Activated T-helper 2 cell treated with anti-CD3 and anti-CD28 coated beads, Interferon-gamma antibody, Interleukin-2, Interleukin-4, amounts not matched to agents 10 μg/mL and 5 μg/mL and 100 μg/mL, durations not matched to agents 14 hours and 24 hours and 36 hours (primary cell): ENCODE measurements at places on chromosomes 5 and 9. TPM values are rescaled to one million over a fixed set of nuclear protein-coding genes. Genes with fewer than 3 reads are reported as not detected.

EPB41L4A gene
- total RNA-seq, result 0.34 and 0.68 TPM in 2 replicates

DNA sequence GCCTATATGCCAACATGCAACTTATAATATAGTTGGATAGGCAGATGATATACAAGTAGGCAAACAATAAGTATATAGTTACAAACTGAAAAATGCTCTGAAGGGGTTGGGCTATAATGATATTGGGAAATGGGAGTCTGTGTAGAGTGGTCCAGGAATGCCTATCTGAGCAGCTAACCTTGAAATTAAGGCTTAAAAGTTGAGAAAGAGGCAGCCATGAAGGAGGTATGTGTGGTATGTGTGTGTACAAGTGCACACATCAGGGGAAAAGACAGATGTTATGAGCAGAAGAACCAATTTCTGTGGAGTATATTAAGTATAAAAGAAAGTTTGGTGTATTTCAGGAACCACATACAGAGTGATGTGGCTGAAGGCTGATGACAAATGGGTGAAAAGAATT is 154.9 kb upstream of the PAPPA start:
- DNase-seq, result no peak
- H3K4me3 ChIP-seq, result no peak overlapping the region
- H3K36me3 ChIP-seq, result no peaks in the 10 kb centered on the region
- no peaks in the 10 kb centered on the region for H3K27me3 ChIP-seq
- no peak overlapping the region for H3K27ac ChIP-seq

ANKRD20A1 gene
- total RNA-seq, result 1.1 and 1.2 TPM in 2 replicates

DNA sequence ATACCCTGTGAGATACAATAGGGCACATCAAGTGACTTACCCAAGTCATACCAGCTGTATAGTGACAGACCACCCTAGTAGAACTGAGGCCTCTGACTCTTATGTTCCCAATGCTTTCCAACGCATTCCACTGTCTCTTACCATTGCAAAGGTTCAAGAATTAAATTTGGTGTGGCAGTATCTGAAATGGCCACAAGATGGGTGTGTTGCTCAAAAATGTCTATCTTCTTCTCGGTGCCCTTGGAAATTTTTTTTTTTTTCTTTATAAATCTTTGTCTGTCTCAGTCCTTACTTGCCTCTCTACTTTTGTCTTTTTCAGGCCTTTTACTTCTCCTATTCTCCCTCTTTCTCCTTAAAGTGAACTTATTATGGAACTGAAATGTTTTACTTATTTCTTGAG is 48.4 kb downstream of the GPR21 start:
- no peak overlapping the region for H3K27ac ChIP-seq
- H3K4me3 ChIP-seq, result no peak overlapping the region
- H3K4me1 ChIP-seq, result no peaks in the 10 kb centered on the region
- DNase-seq, result no peak

SOX30 gene
- total RNA-seq, result 0.11 TPM in 2 replicates

CATSPER3 gene
- total RNA-seq, result 0.34 and 0.90 TPM in 2 replicates

DNA sequence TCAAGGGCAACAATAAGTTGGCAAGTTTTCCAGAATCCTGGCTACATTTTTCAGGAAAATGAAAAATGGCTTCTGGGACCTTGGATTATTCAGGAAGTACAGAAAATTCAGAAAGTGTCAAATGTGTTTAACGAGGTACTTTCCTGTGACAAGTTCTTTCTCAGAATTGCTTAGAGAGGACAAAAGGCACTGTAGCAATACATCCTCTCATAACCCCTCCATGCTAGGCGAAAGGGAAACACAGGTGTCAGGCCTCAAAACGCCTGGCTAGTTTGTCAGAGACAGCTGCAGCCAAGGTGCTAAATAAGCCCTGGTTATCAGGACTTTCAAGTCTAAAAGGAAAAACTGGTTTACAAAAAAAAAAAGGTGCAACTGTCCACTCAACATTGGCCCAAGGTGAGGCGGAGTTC is 115.2 kb downstream of the GNAQ start:
- no peaks in the 10 kb centered on the region for H3K27me3 ChIP-seq
- peaks cover 70% of the 10 kb centered on the region for H3K36me3 ChIP-seq
- peak overlapping the region; percentile 65 for H3K27ac ChIP-seq
- DNase-seq, result no peak
- H3K4me1 ChIP-seq, result peaks cover 51% of the 10 kb centered on the region

DNA sequence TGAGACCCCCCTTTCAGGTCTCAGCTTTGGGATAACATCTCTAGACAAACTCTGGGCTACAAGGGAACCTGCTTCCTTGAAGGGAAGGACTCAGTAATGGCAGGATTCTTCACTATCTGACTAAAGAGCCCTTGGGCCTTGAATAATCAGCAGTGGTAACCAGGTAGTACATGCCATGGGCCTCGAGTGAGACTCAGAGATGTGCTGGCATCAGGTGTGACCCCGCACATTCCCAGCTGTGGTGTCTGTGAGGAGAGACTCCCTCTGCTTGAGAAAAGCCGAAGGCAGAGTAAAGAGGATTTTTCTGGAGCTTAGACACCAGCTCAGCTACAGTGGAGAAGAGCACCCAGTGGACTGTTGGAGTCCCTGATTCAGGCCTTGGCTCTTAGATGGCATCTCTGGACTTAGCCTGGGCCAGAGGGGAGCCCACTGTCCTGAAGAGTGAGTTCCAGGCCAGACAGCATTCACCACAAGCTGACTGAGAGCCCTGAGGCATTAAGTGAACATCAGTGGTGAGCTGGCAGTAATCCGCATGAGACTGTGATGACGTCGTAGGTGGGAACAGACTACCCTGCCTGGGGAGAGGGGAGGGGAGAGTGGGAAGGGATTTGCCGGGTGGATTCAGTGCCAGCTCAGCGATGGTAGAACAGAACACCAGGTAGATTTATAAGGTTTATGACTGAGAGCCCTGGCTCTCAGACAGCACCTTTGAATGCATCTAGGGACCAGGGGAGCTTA is 5.3 kb upstream of the ZNF782 start:
- no peak overlapping the region for H3K27ac ChIP-seq
- DNase-seq, result no peak
- H3K4me1 ChIP-seq, result peaks cover 26% of the 10 kb centered on the region
- no peaks in the 10 kb centered on the region for H3K36me3 ChIP-seq
- peaks cover 17% of the 10 kb centered on the region for H3K27me3 ChIP-seq

- no peak overlapping the region for H3K4me3 ChIP-seq
- H3K27me3 ChIP-seq, result no peaks in the 10 kb centered on the region
- no peak overlapping the region for H3K27ac ChIP-seq
- no peaks in the 10 kb centered on the region for H3K4me1 ChIP-seq
Measured at GRCh38 chr9:3980212-3980611, 319.7 kb downstream of the GLIS3 start.

- no peaks in the 10 kb centered on the region for H3K4me1 ChIP-seq
- no peaks in the 10 kb centered on the region for H3K36me3 ChIP-seq
- no peak for DNase-seq
- no peak overlapping the region for H3K27ac ChIP-seq
- no peaks in the 10 kb centered on the region for H3K27me3 ChIP-seq
Measured at GRCh38 chr9:86563350-86563749, 209.1 kb upstream of the TUT7 start.

DNA sequence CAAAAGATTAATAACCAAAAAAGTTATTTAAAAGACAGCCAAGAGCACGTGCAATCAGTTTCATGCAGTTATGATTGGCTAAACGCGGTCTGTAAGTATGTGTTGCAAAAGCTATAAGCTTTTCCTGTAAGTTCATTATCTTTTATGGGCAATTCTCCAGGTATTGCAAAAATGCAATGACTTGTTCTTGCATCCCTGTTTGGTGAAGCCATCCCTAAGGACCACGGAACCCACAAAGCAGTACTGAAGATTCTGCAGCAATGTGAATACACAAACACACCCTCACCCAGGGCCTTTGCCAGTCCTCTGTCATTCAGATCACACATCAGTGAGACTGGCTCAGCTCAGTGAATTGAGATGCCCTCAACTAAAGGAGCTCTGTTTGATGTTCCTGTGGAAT is 11.4 kb downstream of the GCNT4 start:
- H3K27me3 ChIP-seq, result peaks cover 12% of the 10 kb centered on the region
- no peak overlapping the region for H3K27ac ChIP-seq
- H3K4me3 ChIP-seq, result no peak overlapping the region
- DNase-seq, result no peak

C1QTNF3 gene
- 1.5 and 1.7 TPM in 2 replicates for total RNA-seq

DNA sequence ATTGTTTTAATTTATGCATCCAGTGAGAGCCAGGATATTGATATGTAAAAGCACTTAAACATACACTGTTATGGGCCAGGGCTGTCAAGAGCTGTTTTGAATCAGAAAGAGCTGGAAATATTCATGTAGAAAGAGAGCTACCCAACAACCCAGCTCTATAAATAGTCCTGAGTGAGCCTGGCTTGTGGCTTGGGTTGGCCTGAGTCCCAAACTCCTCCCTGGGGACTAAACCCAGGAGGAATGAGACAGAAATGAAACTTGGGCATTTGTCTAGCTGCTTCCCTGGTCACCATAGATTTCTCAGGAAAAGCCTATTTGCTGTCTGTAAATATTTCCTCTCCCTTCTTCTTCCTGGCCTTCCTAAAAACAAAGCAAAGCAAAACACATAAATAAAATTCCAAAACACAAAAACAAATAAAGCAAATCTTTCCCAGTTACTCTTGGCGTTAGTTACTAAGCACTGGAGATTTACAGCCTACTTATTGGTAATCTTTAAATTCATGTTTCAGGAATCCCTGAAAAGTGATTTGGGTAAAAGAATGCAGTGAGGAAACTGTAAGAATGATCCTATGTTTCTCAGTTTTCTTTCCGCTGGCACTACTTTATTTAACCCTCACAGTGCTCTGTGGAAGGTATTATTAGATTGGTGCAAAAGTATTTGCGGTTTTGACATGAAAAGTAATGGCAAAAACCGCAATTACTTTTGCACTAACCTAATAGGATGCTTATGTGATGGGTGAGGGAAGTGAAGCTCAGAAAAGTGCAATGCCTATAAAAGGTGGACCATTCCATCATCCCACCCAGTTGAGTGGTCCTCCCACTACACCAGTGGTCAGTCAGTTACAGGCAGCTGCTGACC is 111.8 kb downstream of the CARTPT start:
- H3K27ac ChIP-seq, result no peak overlapping the region
- H3K27me3 ChIP-seq, result no peaks in the 10 kb centered on the region
- peaks cover 3% of the 10 kb centered on the region for H3K4me1 ChIP-seq
- no peak for DNase-seq
- H3K4me3 ChIP-seq, result no peak overlapping the region
- no peaks in the 10 kb centered on the region for H3K36me3 ChIP-seq

DNA sequence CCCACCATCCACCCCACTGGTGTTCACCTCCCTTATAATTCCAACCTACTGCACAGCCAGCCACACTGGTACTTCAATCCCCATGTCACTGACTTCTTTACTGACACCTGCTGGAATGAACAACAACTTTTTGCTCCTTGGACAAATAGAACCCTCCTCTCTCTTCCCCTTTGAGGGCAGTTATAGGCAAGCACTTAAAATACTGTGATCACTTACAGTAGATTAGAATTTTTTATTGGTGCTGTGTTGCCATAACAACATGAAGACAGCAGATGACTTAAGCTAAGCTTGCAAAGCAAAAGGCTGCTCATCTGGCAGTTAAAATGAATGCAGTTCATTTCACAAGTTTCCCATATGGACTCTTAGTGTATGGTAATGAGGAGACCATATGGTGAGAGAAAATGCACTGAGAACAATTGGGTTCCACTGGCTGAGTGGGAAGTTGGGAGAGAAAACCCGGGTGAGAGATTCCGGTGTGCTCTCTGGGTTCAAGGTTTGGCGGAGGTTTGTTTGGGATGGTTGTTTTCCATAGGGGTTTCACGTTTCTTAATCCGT is 374.3 kb downstream of the EBF1 start:
- no peak for DNase-seq
- no peaks in the 10 kb centered on the region for H3K27me3 ChIP-seq
- no peak overlapping the region for H3K27ac ChIP-seq
- no peaks in the 10 kb centered on the region for H3K36me3 ChIP-seq
- H3K4me1 ChIP-seq, result no peaks in the 10 kb centered on the region
